ENCODE measurements at places on chromosomes 1 and 21.

DNA sequence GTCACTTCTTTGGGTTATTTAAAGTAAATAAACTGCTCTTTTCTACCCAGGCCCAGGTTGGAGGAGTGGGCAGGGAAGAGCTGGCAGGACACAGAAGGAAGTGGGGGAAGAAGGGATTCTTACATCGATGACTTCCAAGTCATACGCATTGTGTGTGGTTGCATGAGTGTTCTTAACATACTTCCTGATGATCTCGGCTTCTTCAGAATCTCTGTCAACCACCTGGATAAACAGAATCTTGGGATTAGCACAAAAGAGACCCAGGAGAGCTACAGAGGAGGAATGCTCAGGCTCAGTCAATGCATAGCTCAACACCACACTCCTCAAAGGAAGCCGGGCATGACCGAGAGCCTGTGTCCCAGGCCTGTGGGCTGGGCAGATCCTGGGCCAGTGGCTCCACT is 42.1 kb downstream of the PARP1 start:
- ATAC-seq: no peak

GRCh38 chr1:182515556-182515955 is 65.6 kb downstream of the RGSL1 start:
- no peak for ATAC-seq

DNA sequence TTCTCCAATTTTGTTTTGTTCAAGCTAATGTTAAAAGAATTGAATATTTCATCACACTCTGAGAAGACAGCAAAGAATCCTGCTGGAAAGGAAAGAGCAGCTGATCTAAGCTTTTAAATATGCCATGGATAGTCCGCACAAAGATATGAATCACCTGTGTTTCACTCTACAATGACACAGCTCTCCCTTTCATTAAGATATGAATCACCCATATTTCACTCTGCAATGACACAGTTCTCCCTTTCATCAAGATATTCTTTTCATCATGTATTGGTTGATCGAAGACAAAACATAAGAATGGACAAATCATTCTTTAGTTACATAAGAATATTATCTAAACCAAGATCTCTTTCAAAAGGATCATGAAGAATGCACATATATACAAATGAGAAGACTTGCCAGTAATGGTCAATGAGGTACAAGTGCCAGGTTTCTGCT is 367.3 kb downstream of the SMYD3 start:
- peak; percentile 95 for ATAC-seq

GRCh38 chr1:40636777-40637176 is 28.7 kb downstream of the RIMS3 start:
- ATAC-seq: no peak

- ATAC-seq: peak; percentile 97
These were observed 39.8 kb upstream of the CLIC4 start for GRCh38 chr1:24705260-24706073.

- peak; percentile 50 for ATAC-seq
These were observed at the start of gene SAMD11 for GRCh38 chr1:923131-923990. Gene SAMD11 (plus strand): TSS chr1:923923. CDS start chr1:924432, 509 bp downstream.

DNA sequence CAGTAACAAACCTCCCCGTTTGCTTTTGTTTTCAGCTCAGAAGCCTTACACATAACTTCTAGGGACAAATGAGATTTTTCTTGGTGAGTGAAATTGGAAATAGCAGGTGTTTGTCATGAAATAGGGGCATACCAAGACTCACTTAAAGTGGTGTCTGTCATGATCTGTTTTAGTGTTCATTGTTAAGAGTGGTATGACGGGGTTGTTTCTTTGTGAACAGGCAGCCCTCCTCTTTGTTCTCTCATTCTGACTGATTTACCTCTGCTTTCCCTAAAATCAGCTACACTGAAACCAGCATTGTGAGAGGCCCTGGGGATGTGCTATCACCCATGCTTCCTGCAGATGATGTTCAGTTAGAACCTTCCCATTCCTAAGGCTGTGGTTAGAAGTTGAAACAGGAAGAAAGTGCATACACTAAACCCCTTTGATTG is 2.5 kb upstream of the ERO1B start:
- ATAC-seq: no peak

GRCh38 chr1:207882692-207883091 is 28.2 kb downstream of the CD34 start:
- ATAC-seq: no peak

- peak; percentile 97 for ATAC-seq
These were observed 70.7 kb downstream of the CD247 start for GRCh38 chr1:167447521-167448136.

- ATAC-seq: peak; percentile 59
These were observed 36.8 kb upstream of the DUSP10 start for GRCh38 chr1:221778535-221779142.

GRCh38 chr1:167881069-167881468 is 32.9 kb downstream of the ADCY10 start:
- no peak for ATAC-seq

- ATAC-seq: no peak
These were observed 13.3 kb upstream of the RAB42 start for GRCh38 chr1:28578696-28579218.

DNA sequence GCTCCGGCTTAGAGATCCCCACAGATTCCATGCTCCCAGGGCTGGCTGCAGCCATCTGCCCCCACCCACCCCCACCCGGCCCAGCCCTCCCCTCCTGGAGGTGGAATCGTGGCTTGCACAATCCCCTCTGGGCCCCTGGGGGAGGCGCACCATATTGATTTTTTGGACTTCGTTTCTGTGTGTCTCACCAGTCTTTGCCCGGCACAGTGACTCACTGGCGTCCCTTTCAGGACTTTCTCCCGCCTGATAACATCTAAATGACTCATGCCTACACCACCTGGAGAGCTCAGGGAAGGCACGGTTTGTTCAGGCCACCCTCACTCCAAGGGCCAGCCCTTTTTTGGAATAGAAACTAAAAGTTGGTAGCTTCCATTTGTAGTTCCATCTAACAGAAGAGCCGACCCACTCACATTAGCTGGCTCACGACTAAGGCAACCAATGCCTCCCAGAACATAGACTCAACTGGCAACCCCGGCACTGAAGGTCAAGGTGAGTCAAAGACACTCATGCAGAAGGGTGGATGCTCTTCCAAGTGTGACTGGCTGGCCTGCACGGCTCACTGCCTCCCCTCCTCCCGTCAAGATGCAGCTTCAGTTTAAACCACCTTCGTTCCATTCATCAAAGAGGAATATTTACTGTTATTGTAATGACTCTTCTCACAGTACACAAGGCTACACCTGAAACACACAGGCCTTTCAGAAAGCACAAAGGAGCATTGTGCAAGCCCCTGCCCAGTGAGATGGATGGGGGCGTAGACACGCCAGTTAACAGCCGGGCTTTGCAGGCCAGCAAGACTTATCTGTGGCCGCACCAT is 18.1 kb upstream of the ETS2 start:
- ATAC-seq: peak; percentile 92

DNA sequence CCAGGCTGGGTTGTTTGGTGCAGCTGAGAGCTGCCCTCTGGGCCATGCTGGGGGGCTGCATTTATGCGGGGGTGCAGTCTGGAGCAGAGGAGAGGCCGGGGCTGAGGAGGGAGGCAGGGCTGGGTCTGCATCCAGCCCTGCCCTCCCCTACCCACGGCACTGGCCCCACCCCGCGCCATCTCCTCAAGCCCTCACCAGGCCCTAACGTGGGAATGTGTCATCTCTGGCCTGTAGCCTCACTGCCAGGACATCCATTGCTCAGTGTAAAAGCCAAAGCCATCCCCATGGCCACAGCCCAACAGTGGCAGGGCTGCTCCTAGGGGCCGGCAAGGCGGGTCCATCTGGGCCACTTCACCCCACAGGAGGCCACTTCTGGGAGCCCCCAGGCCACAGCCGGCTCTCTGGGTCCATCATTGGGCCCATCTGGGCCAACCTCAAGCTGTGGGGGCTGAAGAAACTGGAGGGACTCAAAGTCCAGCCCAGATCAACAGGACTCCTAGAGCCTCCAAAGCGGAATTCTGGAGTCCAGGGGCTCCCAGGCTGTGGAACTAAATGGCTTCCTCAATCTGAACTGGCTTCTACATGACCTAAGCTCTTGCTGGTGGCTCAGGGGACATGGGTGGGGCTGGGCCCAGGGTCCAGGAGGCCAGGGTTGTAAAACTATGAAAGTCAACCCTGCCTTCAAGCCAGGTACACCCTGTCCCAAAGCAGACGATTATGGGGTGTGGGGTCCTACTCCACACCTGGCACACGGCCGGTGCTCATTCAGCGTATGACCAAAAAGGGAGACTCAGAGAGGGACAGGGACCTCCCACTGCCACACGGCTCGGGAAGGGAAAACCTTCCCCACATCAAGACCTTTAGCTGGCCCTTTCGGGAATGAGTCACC is 32.6 kb downstream of the RUNX3 start:
- ATAC-seq: peak; percentile 7

- no peak for ATAC-seq
These were observed 599.1 kb downstream of the NPHP4 start for GRCh38 chr1:5393146-5393545.

DNA sequence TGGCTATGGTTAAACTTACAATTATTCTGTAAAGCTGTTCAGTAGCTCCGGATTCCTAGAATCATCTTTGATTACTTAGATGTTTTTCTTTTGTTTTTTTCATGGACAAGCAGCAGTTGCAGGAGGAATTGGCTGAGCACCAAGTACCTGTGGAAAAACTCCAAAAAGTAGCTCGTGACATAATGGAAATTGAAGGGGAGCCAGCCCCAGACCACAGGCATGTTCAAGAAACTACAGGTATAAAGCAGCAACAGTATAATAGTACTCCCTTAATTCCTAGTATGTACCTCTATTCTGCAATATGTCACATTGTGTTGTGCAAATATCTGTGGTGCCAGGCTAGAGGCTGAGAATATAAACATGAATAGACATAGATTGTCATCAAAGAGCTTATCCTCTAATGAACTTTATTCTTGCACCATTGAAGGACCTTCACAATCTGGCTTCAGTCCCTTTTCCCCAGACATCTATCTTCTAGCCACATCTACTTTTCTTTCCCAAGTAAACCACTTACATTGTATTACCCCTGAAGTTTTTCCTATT is 132.3 kb upstream of the BMP8A start:
- ATAC-seq: no peak

DNA sequence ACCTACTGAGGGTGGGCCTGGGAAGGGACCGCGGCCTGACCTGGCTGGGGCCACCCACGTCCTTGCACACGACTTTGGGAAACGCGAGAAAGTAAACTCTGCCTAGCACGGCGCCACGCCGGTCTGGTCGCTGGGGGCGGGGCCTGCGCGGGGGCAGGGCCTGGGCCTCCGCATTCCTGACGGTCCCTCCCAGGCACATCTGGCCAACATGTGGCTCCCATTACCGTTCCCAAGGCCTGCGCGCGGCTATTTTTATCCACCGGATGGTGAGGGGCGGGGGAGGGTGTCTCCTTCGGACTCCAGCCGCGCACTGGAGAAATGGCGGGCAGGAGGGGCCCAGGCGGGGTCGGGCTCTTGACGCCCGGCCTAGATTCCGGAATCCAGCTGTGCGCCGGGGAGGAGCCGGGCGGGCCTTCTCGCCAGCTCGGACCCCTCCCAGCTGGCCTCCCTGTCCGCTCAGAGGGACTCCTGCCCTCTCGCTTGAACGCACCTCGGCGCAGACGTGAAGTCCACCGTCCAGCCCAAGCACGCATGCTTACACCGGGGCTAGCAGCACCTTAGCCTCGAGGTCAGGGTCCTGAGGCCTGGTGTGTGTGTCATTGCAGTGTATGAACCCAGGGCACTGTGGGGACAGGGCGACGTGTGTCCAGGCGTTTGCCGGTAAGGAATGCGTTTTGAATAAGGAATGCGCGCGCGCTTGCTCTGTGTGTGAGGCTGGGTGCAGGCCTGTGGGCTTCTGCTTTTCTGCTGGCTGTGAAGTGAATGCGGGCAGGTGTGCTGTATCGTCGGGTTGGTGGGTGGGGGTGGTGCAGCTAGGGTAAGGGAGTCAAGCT is 2.1 kb downstream of the EVA1B start:
- peak; percentile 18 for ATAC-seq

DNA sequence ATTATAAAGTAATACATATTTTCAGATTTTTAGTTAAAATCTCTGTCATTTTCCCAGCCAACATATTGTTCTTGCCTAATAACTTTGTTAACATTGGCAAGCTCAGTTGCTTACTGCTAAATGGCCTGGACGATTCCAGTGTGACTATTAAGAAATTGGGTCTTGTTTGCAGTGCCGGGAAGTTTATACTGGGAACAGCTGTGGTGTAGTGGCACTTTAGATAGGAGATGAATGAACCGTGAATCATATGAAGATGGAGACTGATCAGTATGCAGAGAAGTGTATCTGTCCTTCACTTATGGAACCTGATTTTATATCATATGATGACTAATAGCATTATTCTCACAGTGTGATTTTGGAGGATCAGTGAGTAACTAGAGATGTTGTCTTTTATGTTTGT is 3.3 kb downstream of the CHRM3 start:
- no peak for ATAC-seq

GRCh38 chr1:240352769-240353168 is 259.2 kb downstream of the GREM2 start:
- no peak for ATAC-seq

GRCh38 chr1:214354440-214355148 is 73.6 kb downstream of the SMYD2 start:
- no peak for ATAC-seq

DNA sequence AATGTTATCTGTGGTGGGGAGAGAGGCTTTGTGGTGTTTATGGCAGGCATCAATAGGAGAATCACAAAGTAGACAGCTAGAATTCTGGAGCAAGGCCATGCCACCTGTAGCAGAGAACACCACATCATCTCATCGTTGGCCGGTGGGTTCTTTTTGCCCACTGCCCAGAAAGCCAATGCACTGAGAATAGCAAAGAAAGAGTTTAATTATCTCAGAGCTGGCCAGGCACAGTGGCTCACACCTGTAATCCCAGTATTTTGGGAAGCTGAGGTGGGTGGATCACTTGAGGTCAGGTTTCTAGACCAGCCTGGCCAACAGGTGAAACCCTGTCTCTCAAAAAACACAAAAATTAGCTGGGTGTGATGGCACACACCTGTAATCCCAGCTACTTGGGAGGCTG is 99.2 kb upstream of the COG2 start:
- ATAC-seq: no peak

DNA sequence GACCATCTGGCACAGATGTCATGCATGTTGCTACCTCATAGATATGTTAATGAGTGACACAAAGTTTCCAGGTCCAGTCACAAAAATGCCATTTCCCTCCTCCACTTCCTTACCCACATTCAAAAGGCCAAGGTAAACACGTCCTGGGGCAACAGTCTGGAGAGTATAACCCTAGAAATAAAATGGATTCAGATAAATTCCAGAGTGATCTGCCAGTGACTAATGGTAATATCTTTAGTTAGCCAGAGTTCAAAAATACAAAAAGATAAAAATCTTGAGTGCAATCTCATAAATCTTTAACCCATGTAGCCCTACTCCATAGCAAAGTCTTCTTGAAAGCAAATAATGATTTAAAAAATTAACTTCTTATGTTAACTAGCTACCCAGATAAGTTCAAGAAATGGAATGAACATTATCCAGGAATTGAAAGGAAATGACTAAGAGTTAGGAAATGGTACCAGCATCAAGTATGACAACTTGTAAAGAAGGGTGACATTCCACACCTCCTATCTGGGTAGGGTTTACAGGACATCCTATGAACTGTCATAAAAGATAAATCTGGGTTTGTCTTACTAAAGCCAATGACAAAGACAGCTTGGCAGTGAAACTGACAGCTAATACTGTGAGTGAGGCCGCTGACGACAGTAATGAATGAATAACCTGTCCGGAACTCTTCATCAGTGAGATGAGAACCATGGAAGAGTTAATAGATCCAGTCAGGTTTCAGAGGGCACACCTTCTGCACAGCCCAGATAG is 18.1 kb downstream of the RGS2 start:
- peak; percentile 98 for ATAC-seq

- no peak for ATAC-seq
These were observed 31.1 kb upstream of the PEX10 start for GRCh38 chr1:2443277-2444137.

GRCh38 chr1:182015360-182015759 is 46.2 kb downstream of the ZNF648 start:
- no peak for ATAC-seq

GRCh38 chr1:175690915-175691314 is 52.5 kb downstream of the TNR start:
- ATAC-seq: no peak
